ENCODE measurements at places on chromosomes 1 and 21.

DNA sequence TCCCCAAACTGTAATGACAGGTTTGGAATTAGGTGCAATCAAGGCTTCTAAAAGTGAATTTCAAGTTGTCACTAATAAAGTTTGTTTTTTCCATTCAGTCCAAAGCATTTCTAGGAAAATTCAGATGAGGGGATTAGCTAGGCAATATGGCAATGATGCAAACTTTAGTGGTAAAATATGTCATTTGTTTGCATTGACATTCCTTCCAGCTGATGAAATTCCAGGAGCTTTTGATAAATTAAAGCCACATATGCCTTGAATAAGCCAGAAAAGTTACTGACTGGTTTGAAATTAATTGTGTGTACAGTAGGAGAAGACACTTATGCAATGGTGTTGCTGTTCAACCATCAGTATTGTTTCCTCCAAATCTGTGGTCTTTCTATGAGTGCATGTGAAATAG is 57.8 kb downstream of the MROH9 start:
- no peak for DNase-seq

DNA sequence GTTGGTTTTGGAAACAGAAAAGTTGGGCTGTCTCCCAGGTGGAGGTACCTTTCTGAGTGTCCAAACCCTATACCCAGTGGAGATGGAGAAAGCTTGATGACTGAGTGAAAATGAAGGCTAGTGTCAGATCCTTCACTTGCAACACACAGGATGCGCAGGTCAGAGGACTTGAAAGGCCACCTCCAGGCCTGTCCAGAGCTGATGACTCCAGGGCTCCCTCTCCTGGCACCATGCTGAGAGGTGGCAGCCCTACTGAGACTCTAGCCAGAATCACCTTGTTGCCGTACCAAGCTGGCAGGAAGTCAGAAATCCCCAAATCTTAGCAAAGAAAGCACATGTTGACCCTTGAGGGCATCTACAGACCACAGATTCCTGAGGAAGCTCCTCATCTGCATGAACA is 16.4 kb downstream of the KNCN start:
- DNase-seq: peak; percentile 55

GRCh38 chr1:216910081-216910840 is 187.0 kb upstream of the ESRRG start:
- DNase-seq: no peak

GRCh38 chr1:154797175-154797574 is 72.9 kb downstream of the KCNN3 start:
- DNase-seq: no peak

Measured in epithelial cell of esophagus (primary cell).